ENCODE measurements at places on chromosomes 2 and 18.

DNA sequence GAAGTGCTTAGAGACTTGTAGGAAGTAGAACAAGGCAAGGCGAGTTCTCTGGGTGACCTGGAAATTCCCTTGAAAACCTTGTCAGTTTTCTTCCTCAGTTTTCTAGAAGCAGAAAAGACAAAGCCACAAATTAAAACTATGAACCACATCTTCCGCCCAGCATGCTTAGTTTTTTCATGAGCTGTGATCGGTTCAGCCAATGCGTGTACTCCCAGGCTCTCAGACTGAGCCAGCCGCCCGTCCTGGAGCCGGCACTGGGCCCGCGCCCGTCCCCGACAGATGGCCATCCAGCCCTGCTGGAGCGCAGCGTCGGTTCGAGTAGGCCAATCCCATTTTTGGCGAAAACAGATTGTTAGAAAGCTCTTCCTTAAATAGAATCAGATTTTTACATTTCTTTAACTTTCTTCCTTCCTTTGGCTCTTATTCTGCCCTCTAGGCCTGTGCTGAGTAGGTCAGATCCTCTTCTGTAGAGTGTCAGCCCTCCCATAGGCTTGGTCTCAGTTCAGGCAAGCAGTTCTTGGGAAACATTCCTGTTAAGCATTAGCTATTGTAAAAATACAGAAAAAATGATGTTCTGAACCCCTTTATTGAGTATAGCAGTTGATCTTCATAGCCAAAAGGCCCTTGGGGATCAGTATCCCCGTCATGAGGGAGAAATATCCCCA is 112.5 kb downstream of the NCK2 start:
- DNase-seq = no peak

- no peak for DNase-seq
Observed at GRCh38 chr2:181542170-181542569, 85.0 kb downstream of the ITGA4 start.

DNA sequence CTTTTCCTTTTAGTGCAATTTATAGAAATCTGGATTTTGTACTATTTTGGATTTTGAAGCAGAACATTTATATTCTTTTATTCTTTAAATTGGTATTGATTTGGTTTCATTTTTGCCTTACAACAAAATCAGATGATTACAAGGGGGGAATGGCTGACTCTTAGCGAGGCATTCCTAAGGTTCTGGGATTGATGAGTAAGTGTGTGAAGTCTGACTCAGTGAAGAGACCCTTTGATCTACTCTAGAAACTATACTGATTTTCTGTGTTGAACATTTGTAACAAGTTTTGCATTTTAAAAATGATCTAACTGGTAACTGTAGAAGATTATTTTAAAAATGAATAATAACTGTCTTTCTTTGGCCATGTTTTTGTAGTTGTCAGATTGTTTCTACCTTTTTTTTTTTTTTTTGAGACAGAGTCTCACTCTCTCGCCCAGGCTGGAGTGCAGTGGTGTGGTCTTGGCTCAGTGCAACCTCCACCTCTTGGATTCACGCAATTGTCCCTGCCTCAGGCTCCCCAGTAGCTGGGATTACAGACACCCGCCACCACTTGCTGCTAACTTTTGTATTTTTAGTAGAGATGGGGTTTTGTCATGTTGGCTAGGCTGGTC is 48.7 kb downstream of the TTC39C start:
- peak; percentile 51 for DNase-seq

GRCh38 chr2:637406-637776 is 39.8 kb downstream of the TMEM18 start:
- no peak for DNase-seq

DNA sequence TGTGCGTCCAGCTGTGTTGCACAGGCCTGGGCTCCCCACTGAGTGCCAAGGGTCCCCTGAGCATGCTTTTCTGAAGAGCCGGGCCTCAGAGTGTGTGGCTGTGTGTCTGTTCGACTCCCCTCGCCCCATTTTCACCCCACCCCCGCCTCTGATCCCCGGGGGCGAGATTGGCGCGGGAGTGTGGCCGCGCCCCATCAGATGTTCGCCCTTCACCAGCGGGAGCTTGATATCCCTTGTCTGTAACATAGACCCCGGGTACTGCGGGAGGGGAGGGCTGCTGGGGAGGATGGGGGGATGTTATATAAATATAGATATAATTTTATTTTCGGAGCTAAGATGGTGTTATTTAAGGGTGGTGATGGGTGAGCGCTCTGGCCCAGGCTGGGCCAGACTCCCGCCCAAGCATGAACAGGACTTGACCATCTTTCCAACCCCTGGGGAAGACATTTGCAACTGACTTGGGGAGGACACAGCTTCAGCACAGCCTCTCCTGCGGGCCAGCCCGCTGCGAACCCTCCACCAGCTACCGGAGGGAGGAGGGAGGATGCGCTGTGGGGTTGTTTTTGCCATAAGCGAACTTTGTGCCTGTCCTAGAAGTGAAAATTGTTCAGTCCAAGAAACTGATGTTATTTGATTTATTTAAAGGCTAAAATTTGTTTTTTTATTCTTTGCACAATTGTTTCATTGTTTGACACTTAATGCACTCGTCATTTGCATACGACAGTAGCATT is 1.5 kb downstream of the RHOB start:
- no peak for DNase-seq

- no peak for DNase-seq
Observed at GRCh38 chr2:194327196-194327888, 1329.7 kb upstream of the SLC39A10 start.

- no peak for DNase-seq
Observed at GRCh38 chr2:112639936-112640335, 5.8 kb upstream of the SLC20A1 start.

- no peak for DNase-seq
Observed at GRCh38 chr2:215697003-215697402, 261.1 kb upstream of the FN1 start.

DNA sequence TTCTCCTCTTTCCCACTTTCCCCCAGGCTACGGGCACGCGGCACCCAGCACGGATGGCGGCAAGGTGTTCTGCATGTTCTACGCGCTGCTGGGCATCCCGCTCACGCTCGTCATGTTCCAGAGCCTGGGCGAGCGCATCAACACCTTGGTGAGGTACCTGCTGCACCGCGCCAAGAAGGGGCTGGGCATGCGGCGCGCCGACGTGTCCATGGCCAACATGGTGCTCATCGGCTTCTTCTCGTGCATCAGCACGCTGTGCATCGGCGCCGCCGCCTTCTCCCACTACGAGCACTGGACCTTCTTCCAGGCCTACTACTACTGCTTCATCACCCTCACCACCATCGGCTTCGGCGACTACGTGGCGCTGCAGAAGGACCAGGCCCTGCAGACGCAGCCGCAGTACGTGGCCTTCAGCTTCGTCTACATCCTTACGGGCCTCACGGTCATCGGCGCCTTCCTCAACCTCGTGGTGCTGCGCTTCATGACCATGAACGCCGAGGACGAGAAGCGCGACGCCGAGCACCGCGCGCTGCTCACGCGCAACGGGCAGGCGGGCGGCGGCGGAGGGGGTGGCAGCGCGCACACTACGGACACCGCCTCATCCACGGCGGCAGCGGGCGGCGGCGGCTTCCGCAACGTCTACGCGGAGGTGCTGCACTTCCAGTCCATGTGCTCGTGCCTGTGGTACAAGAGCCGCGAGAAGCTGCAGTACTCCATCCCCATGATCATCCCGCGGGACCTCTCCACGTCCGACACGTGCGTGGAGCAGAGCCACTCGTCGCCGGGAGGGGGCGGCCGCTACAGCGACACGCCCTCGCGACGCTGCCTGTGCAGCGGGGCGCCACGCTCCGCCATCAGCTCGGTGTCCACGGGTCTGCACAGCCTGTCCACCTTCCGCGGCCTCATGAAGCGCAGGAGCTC is 35.4 kb downstream of the KCNK3 start:
- DNase-seq = peak; percentile 54

DNA sequence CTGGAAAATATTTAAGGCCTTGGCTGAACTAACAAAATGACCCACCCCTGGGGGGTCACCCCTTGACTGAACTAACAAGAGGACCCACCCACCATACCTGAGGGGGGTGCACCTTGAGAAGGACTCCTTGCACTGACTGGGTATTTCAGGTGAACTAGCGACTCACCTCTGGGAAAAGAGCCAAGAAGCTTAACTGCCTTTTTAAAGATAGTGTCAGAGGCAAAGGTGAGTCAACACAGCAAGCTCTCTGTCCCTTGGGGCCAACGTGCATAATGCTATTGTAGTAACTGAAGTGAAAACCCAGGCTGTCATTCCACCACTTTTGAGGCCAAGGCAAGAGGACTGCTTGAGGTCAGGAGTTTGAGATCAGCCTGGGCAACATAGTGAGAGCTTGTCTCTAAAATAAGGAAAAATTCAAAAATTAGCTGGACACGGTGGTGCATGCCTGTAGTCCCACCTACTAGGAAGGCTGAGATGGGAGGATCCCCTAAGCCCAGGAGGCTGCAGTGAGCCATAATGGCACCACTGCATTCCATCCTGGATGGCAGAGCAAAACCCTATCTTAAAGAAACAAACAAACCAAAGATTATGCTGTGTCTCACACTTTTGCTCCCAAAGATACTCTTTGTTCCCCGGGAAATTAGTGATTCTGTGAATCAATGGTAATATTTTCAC is 36.4 kb upstream of the ZCCHC2 start:
- DNase-seq = peak; percentile 11

- DNase-seq = peak; percentile 41
Observed at GRCh38 chr18:42274488-42275137, 319.6 kb downstream of the PIK3C3 start.

GRCh38 chr2:177689623-177690022 is 297.1 kb downstream of the AGPS start:
- DNase-seq = no peak

- no peak for DNase-seq
Observed at GRCh38 chr2:225458431-225459117, 59.1 kb downstream of the NYAP2 start.

- no peak for DNase-seq
Observed at GRCh38 chr18:6310714-6311113, 104.0 kb downstream of the L3MBTL4 start.

DNA sequence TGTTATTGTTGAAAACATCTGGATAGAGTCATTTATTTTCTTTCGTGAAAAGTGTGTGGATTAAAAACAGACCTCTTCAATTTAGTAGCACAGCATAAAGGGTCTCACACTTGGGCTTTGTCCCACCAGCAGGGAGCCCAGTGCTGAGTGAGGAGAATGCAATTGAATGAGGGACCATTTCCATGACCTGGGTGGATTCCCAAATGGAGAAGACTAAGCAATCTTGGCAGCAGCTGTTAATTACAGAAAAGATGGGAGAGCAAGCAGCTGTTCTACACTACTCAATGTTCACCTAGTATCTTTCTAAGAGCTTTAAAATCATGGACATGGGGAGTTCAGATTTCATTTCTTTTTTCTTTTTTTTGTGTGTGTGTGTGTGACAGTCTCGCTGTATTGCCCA is 121.8 kb upstream of the FN1 start:
- DNase-seq = no peak

DNA sequence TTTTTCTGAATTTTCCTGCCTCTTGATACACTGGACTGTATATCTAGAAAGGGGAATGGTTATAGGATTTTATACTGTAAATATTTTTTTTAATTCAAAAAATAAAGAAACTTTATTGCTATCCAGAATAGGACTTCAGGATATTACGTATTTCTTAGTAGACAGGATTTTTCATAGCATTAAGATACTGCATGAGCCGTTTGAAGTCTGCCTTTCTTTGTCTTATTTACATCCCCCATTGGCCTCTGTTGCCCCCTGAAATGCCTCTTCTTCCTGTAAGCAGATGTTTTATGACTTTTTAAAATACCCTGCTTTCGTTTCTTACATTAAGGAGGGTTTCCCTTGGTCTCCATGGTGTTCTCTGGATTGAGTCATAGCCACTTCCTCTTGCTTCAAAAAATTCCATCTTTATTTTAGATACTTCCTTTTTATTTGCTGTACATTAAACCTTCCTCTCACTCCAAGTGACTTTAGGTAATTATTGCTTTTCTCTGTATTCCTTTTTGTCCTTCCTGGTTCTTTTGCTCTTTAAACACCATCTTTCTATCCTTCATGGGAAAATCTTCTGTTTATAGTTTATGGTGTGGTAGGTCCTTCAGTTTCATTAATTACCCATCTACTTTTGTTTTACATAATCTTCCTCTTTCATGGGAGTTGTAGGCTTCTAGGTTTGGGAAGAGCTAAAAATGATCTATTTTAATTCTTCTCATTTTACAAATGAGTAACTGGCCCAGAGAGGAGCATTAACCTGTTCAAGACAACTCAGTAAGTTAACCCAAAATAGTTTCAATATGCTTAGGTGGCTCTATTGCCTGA is 72.6 kb downstream of the ZNF532 start:
- DNase-seq = peak; percentile 40

DNA sequence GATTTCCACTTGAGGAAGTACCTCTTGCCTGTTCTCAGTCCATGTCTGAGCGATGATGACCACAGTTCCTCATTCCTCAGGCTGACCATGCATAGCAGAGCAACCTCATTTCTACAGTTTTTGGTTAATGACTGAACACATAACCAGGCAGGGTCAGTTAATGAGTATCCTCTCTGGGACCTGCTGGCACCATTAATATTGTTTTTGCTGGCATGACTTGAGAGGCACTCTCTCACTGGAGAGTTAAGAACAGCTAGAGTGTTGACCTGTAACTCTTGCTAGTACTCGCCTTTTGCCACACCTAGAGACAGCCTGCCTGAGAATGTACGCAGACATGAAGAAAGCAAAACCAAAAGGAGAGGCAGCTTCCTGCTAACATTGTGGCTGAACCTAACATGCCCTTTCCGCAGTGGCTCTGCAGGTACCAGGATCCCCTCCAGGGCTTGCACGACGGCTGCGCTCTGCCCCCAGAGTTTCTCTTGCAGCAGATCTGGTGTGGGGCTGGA is 23.9 kb downstream of the PECR start:
- DNase-seq = peak; percentile 82

GRCh38 chr2:157839162-157839801 is 36.8 kb downstream of the ACVR1 start:
- DNase-seq = peak; percentile 50

DNA sequence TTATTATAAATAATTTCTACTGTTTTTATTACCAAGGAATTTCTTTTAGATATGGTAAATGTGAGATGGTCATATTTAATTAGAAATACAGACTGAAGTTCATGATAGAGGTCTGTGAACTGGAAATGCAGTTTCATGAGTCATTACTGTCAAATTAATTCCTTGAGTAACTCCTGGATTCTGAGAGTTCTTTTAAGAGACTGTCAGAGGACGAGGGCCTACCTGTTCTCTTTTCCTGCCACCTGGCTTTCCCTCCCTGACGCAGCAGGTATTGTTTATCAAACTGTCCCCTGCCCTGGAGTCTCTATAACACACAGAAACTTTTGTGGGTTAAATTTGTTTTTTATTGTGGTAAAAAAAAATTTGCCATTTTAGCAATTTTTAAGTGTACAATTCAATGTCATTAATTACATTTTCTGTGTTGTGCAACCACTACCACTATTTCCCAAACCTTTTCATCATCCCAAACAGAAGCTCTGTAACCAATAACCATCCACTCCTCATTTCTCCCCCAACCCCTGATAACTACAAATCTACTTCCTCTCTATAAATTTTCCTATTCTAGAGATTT is 142.6 kb downstream of the DIS3L2 start:
- no peak for DNase-seq

GRCh38 chr2:150472511-150472899 is 15.0 kb downstream of the RND3 start:
- DNase-seq = peak; percentile 79

- DNase-seq = no peak
Observed at GRCh38 chr18:9530226-9531009, 55.1 kb downstream of the RALBP1 start.
